ENCODE measurements at places on chromosomes 5 and 9.
A peak's percentile ranks its signal among the peaks of the same experiment; 100 is the strongest.

GRCh38 chr5:148085310-148085709 lies 21.5 kb downstream of the SPINK5 start:
- no peak for DNase-seq

- no peak for DNase-seq
These were observed 158.7 kb upstream of the KLF4 start for GRCh38 chr9:107648153-107648715.

DNA sequence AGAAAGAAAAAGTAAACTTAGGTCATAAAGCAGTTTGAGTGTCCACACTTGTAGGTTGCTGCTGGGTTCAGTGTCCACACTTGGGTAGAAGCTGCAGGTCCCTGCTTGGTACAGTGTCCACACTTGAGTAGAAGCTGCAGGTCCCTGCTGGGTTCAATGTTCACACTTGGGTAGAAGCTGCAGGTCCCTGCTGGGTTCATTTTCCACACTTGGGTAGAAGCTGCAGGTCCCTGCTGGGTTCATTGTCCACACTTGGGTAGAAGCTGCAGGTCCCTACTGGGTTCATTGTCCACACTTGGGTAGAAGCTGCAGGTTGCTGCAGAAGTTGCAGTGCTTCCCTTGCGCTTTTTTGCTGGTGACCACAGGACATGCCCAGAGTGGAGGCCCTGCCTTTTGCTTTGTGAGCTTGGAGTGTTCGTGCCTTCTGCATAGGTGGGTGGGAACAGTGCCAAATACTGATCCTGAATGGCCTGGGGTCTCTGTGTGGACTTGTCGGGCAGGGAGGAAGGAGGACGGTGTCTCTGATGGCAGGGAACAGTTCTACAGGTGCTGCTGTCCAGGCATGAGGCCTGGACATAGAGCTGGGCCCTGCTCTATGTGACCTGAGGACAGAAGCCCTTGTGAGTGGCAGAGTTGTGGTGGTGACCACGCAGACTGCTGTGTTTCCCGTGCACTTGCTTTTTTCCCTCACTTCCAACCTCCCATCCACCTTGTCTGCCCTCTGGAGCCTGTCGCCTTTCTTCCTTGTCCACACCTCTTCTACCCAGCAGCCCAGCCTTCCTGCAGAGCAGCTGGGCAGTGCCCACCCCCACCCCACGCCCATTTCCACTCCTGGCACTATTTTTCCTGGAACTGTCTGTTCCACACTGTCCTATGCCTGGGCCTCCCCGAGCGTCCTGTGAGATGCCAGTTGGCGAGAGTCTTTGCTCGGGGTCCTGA lies 120.8 kb downstream of the EHMT1 start:
- DNase-seq: no peak

DNA sequence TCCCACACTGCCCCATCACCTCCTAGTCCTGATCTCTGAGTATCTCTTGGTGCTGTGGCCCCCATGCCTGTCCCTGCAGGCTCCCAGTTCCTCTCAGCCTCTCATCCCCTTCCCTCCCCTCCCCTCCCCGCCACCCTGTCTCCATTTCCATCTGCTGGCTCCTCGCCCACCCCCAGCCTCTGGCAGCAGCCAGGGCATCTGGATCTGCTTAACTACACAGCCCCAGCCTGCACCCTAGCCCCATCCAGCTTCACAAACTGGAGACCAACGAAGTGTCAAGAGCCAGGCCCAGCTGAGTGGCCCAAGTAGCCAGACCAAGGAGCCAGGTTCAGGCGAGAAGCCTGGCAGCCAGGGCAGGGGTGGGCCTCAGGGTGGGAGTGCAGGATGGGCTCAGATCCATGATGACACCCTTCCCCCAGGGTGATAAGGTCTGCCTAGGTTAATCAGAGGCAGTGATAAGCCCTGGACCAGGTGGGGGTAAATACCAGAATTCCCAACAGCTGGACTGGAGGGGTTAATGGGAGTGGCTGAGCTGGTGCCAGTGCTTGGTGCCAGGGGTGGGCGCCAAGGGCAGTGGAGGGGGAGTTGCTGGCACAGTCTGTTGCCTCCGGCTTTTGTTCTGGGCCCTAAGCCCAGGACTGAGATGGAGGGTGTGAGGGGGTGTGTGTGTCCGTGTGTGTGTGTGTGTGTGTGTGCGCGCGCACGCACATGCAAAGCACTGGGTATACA lies 2.5 kb downstream of the IL11RA start:
- peak; percentile 64 for DNase-seq

GRCh38 chr5:80959768-80960442 lies at the start of gene RASGRF2:
RASGRF2 (plus strand) TSS chr5:80960363; CDS start chr5:80960739, 376 bp downstream.
- DNase-seq: peak; percentile 25

DNA sequence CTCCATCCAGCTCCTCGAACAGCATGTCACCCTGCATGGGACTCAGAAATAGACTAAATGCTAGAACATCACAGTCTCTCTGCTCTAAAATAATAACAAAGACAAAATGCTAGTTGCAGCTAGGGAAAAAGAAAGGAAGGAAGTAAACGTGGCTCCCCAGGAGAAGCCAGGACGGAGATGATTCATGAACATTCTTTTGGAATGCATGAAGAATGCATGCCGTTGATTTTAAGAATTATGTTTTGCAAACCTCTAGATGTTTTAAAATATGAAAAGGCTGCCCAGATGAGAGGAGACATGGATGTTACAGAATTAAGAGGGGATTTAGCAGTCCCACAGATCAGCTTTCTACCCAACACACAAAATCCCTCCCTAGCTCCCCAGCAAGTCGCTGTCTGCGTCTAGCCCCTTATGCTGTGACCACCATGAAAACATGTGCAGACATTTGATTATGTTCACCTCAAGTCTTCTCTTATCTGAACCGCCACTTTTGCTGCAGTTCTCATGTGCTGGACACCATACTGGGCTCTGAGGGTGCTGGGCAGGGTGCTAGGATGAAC lies 139.4 kb upstream of the LMX1B start:
- no peak for DNase-seq

GRCh38 chr5:24591426-24591825 lies 53.4 kb downstream of the CDH10 start:
- DNase-seq: no peak

- DNase-seq: no peak
These were observed 3.4 kb upstream of the CCNO start for GRCh38 chr5:55236800-55237199.

Measured in NCI-H2171 treated with DMSO at 0.1 percent for 48 hours (cell line).